ENCODE measurements at places on chromosomes 11 and 22.

GRCh38 chr11:1283091-1283511 is 26.3 kb downstream of the TOLLIP start:
- DNase-seq: no peak

- DNase-seq: no peak
These were observed 2.3 kb upstream of the WEE1 start for GRCh38 chr11:9571071-9571762.

DNA sequence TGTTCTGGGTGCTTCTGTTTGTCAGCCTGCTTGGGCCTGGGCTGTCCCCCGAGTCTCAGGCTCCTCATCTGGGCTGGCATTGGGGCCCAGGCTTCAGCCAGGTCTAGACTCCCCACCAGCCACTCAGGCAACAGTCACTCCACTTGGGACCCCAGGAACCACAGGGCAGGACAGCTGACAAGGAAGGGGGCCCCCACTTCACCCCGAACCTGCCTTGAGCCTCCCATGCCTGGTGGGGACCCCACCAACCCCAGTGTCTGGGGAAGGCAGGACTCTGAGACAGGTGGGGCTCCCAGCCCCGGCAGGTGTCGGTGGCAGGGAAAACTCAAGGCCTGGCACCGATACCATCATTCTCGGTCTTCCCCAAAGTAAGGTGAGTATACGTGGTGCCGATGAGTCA is 11.7 kb upstream of the LTO1 start:
- DNase-seq: no peak

DNA sequence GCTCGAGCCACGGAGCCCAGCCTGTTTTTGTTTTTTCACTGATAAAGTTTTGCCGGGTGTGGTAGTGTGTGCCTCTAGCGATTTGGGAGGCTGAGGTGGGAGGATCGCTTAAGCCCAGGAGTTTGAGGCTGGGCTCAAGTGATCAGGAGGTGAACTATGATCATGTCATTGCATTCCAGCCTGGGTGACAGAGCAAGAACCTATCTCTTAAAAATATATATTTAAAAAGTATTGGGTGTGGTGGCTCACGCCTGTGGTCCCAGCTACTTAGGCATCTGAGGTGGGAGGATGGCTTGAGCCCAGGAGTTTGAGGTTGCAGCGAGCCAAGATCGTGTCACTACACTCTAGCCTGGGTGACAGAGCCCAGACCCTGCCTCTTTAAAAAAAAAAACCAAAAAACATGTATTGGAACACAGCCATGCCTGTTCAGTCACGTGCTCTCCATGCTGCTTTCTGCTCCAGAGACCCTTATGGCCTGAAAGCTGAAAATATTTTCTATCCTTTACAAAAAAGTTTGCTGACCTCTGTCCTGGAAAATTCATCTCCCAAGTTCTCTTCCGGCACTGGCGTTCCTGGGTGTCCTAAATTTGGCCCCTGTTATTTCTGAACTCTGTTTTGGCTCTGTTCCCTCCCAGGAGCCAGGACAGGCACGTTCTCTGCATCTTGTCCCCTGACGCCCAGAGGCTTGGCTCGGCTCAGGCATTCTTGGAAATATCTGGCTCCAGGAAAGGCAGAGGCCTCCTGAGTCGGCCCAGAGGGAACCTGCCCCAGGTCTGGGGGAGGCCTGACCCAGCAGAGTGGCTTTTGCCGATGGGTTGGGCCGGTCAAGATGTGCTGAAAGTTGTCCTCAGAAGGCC is 61.3 kb upstream of the PPP6R3 start:
- no peak for DNase-seq

GRCh38 chr11:68214173-68215086 is 1.3 kb upstream of the KMT5B start:
- DNase-seq: no peak

GRCh38 chr11:40029391-40029790 is 1430.1 kb downstream of the LRRC4C start:
- DNase-seq: no peak

- no peak for DNase-seq
These were observed 420.0 kb downstream of the CTTN start for GRCh38 chr11:70818351-70818750.

DNA sequence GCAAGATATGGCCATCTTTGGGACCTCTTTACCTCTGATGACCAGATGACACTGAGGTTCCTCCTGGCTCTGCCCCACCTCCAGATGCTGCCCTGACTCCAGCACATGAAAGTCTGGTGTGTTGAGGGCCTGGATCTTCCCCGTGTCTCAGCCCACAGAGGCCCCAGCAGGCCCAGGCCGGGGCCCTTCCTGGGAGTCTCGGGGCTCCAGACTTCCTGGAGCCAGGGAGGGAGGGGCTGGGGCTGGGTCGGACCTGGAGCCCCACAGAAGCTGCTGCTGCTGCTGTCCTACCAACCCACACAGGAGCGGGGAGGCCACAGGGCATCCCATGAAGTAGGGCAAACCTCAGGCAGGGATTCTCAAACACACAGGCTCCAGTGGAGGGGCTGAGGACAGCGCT is 32.2 kb upstream of the WNT11 start:
- DNase-seq: no peak

DNA sequence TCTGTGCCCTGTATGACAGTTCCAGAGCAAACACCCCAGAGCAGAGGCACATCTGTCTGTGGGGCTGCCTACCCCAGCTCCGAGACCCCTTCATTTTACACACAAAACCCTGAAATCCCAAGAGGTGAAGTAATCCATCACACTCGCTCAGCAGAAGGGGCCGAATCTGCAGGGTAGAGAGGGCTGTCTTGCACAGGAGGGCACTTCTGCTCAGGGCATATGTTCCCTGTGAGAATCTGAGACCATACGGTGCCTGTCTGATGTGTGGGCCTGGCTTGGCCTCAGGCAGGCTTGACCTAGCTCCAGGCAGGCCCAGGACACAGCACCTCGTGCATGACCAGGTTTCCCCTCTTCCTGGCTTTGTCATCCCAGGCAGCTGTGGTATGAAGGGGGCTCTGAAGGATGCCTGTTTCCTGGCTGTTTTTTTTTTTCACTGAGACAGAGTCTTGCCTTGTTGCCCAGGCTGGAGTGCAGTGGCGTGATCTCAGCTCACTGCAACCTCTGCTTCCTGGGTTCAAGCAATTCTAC is 37.2 kb downstream of the GRIK4 start:
- no peak for DNase-seq

DNA sequence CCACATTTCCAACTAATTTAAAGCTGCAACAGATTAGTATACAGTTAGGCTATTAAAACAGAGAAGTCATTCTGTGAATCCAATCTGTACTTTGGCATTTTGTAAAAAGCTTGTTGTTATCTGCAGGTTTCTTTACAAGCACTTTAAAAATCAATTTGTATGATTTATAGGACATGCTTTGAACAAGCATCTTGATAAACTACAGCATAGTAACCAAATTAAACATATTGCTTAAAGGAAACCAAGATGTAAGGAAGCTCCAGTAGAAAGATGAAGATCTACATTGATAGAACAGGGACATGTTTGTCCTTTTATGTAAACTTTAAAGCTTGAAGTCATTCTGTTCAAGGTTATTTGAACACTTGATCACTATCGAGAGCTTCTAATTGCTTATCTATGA is 498.3 kb upstream of the CCDC90B start:
- DNase-seq: no peak

GRCh38 chr11:57434640-57435546 is 8.0 kb upstream of the SLC43A3 start:
- peak; percentile 93 for DNase-seq

GRCh38 chr11:1948389-1948788 is 1.3 kb downstream of the MRPL23 start:
- no peak for DNase-seq

DNA sequence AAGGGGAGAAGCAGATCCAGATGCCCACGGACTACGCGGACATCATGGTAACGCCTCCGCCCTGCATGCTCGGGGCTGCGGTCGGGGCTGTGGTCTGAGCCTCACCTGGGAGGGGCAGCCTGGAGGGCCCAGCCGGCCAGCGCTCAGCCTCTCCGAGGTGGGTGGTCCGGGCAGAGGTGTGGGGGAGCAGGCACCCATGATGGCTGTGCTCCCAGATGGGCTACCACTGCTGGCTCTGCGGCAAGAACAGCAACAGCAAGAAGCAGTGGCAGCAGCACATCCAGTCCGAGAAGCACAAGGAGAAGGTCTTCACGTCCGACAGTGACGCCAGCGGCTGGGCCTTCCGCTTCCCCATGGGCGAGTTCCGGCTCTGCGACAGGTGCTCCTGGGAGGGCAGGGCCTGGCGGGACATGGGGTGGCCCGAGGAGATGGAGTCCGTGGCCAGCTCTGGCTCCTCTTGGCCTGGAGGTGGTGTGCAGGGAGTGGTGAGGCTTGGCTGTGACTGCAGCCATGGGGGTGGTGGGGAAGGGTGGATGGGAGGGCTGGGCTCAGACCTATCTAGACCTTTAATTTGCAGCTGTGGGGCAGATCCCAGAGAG is 25.2 kb upstream of the TEF start:
- no peak for DNase-seq

GRCh38 chr22:29503811-29504372 is 23.9 kb downstream of the NEFH start:
- peak; percentile 34 for DNase-seq

All from suppressor macrophage treated with lipopolysaccharide for 4 hours (primary cell).